ENCODE measurements at places on chromosomes 2 and 18.

GRCh38 chr2:10833021-10833420, 20.4 kb upstream of the PDIA6 start:
- no peak for DNase-seq

DNA sequence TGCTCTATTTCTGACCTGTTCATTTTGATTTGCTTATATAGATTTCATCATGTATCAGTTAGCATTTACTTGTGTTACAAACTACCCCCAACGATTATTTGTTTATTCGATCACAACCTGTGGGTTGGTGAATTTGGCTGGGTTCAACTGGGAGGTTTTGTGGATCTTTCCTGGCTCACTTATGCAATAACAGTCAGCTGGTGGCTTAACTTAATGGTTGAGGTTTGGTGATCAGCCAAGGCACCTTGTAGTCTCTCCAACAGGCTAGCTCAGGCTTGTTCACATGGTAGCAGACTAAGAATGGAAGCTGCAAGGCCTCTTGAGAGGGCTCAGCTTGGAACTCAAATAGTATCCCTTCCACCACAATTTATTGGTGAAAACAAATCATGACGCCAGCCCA, 5.4 kb upstream of the PUM2 start:
- DNase-seq = no peak

DNA sequence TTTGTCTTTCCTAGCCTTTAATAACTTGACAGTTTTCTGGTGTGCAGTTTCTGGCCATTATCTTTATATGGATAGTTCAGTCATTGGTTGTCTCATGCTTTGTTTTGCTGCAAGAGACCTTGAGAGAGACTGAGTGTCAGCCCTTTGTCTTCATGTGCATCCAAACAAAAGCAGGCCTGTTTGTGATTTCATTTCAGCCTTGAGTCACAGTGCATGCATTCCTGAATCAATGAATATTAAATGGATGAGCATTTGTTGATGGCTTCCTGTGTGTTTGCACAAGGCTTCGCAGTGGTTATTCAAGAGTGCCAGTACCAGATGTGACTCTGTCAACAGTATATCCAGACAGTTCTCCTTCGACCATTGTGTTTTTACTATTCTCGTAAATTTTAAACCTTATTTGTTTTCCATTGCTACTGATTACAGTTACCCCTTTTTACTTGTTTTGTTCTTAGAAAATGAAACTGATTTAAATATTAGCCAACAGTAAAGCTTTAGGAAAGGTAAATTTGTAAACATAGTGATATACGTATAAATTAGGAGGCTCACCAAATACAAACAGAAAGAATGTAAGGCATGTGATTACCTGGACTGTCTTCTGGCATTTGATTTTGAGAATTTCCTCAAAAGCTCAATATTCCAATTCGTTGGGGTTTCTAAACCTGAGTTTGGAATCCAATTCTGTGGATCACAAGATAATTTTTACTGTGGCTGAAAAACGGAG, 319.8 kb downstream of the CTNNA2 start:
- no peak for DNase-seq

DNA sequence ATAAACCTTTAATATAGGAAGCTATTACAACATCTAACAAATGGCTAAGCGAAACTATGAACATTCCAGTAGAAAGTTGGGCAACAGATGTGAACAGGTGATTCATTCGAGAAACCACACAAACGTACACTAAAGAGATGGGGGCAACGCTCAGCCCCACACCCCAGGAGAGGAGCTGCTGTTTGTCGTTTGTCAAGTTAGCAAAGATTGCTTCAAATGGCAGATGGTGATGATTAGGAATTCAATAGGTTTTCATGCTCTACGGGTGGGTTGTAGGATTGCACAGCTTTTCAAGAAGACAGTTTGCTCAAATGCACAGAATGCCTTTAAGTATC, 154.7 kb upstream of the HDAC4 start:
- DNase-seq = no peak

- no peak for DNase-seq
Observed at GRCh38 chr2:230929381-230930148, 4.5 kb upstream of the GPR55 start.

DNA sequence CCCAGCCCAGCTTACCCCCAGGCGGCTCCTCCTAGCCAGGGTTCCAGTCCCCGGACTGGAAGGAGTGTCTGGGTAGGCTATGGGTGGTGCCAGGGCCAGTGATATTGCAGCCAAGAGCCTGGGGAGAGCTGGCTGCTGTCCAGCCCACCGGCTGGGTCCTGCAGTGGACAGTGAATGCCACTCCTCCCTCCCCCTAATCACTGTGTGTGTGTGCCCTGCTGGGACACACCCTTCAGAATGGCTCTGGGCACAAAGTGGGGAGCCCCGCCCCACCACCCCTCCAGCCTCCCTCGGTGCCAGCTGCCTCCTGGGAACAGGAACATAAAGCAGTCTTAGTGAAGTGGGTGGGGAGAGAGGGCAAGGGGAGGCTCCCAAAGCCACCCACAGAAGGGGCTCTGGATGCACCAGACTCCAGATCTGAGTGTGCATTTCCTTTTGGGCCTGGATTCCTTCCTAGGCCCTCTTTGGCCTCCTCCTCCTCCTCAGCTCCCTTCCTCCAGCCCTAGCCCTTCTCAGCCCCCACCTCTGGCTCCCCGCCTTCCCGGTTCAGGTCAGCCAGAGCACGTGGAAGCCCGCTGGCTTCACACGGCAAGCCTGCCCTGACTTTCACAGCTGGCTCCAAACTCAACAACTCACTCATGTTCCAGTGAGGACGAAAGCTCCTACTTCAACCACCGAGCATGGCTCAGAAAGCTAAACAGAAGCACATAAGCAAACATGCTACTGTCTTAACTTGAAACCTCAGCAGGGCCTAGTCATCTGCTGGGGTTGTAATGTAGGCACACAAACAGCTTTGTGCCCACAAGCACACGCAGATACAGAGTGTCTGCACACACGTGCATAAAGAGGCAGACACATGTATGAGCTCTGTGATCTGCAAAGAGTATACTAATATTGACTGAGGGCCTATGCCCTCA, 209.2 kb upstream of the SMAD2 start:
- DNase-seq = no peak

DNA sequence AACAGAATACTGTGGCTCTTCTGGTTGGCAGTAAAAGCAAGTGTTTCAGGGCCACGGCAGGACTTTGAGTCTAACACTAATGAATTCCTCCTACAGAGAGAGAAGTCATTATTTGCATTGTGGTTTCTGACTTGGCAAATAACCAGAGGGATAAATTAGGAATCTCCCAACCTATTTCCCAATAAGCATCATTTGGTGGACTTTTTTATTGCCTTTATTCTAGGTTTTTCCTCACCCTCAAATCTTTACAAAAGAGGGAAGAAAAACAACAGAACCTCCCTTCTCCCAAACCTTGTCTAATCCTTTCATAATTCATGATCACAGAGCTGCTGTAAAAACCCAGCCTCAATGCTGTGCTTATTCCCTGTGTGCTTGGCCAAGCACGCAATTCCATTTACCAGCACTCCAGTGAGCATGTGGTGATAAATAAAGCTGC, 179.7 kb downstream of the AGPS start:
- peak; percentile 30 for DNase-seq

GRCh38 chr2:200025717-200026116, 70.3 kb downstream of the MAIP1 start:
- no peak for DNase-seq

- no peak for DNase-seq
Observed at GRCh38 chr18:21743166-21743832, 2.7 kb downstream of the MIB1 start.

- no peak for DNase-seq
Observed at GRCh38 chr2:37013315-37013641, 46.9 kb upstream of the STRN start.
